ENCODE measurements at places on chromosomes 16 and 17.

GRCh38 chr17:67558740-67559380, 158.9 kb upstream of the NOL11 start:
- no peak for DNase-seq

- peak; percentile 84 for DNase-seq
Observed at GRCh38 chr16:89122322-89122851, 28.7 kb downstream of the ACSF3 start.

GRCh38 chr16:11448796-11449416, 103.6 kb downstream of the RMI2 start:
- DNase-seq: no peak

DNA sequence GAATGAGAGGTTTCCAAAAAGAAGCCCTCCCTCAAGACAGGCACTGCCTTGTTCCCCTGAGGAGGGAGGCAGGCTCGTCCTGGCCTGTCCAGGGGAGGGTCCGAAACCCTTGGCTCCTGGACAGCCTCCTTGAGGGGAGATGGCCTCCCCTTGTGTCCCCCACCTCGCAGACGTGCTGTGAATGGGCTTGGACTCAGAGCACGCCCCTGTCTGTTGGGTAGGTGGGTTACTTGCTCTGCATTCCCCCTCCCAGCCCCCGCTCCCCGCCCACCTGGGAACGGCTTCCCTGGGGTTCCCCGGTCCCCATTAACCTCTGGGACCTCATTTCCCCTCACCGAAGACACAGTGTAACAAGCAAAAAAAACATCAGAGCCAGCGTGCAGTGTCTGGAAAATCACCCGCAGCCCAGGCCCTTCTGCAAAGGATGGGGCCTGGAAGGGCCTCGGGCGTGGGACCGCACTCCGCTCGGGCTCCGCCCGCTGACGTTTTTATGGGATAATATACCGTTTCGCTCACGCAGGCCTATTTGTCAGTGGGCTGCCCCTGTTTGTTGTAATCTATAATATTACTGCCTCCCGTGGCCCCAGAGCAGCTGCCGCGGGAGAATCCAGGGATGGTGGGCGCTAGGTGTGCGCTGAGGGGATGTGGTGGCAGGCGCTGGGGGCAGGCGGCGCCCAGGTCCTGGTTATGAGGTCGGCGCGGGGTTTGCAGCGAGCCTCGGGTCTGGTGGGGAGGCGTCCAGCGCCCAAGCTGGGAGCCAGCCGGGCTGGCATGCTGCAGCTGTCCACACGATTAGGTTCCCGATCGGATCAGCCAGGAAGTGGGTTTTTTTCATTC, 11.1 kb downstream of the BAHCC1 start:
- DNase-seq: no peak

DNA sequence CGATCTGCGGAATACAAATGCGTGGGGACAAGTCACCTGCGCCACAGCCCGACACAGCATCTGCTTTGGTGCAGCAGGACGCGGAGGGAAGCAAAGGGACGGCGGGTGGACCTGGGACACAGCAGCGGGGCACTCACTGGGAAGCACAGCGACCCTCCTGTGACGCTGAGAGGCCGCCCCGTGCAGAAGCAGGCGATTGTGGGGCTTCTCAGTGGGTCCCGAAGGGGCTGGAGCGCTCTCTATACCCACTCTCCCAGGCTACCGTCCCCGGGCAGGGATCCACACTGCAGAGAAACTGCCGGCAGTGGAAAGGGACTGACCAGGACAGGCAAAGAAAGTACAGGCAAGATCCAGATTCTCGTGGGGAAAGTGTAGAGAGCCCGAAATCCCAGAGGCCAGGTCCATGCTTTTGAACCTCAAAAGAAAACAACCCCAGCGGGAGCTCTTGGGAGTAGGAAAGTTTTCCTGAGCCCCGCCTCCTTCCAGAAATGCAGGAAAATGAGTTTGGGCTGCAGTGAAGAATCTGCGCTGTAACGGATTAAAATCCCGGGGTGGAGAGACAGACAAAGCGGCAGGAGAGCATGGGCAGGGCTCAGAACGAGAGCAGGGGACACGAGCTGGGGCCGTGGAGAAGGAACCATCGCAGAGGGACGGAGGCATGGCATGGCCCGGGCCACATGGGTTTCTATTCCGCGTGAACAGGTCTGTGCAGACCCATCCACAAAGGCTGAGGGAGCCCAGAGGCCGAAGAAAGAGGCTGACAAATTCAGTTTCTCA, 12.7 kb downstream of the COX4I1 start:
- DNase-seq: no peak

GRCh38 chr17:40351359-40352236, 12.9 kb downstream of the GJD3 start:
- no peak for DNase-seq

GRCh38 chr17:51860954-51861561, 297.5 kb downstream of the CA10 start:
- DNase-seq: no peak

DNA sequence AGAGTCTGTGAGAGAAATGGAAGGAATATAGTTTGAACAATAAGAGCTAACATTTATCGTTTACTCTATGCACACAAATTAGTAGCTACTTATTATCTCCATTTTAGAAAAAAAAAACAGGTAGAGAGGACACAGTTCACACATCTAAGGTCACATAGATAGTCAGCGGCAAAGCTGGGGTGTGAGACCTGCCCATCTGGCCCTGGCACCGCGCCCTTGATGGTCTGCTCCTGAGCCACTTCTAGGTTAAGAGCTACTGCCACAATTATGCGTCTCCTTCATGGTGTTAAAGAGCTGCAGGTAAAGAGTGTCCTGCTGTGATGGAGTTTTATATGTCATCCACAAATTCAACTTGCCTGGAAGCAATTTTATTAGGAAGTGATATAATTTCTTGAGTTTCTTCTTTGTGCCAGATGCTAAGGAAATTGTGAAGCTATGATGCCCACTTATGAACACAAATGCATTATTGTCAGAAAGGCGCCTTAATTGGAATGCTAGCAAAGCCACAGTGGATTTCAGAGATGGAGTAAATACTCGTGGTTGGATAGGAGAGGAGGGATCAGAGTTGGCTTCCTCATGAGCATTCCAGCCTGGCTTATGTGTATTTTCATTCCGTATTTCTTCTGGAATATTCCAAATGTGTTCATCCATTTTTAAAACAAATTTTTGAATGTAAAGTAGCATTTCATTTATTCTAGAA, 21.3 kb upstream of the MFSD6L start:
- no peak for DNase-seq

DNA sequence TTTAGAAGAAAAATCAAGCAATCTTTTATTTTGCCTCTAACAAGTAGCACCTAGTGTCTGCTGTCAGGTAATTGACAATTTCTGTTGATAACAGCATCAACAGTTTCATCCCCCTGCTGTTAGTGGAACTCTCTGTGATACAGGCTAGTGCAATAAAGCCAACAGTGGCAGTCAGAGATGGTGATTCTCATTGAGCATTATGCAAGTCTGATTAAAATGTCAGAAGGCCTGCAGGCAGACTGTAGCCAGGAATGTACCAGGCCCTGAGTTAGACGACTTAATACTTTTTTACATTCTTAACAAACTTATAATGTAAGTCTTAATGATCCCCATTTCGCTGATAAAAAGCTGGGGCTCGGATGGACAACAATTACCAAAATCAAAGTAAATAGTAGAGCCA, 14.6 kb downstream of the CYLD start:
- DNase-seq: no peak

GRCh38 chr17:75173526-75173925, 9.2 kb downstream of the SUMO2 start:
- no peak for DNase-seq

- DNase-seq: no peak
Observed at GRCh38 chr17:35878361-35878760, 1.8 kb downstream of the CCL5 start.

GRCh38 chr16:81410643-81411293, 33.8 kb upstream of the CMIP start:
- no peak for DNase-seq

- DNase-seq: no peak
Observed at GRCh38 chr16:79810449-79811189, 210.1 kb upstream of the MAF start.

DNA sequence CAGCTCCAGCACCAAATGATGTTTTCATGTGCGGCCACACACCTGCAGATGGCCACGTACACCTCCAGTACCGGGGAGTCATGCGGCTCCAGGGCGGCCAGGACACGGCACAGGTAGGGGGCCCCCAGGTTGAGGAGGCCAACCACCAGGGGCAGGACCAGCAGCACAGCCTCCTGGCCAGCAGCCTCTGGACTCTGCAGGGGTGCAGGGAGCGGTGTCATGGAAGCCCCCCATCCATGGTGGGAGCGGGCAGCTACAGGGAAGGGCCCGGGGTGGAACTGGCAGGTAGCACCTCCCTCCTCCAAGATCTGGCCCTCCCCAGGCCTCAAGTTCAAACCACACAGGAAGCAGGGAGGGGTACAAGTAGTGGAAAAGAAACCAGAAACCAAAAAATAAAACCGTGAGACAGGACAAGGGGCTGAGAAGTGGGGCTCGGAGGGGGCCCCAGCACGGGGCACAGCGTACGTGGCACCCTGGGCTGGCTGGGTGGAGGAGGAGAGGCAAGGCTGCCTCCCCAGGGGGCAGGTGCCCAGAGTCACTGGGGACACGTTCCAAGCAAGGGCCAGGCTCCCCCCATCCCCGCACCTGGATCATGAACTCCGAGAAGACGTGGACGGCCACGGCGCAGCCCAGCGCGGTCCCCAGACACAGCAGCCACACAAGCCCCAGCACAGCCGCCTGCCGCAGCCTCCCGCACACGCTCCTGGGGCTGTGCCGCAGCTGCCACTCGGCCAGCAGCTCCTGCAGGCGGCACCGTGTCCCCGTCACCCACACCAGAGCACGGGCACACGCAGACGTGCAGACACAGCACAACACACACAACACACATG, 7.4 kb downstream of the TMC6 start:
- no peak for DNase-seq

- DNase-seq: no peak
Observed at GRCh38 chr16:2092256-2092620, 43.5 kb downstream of the PKD1 start.

DNA sequence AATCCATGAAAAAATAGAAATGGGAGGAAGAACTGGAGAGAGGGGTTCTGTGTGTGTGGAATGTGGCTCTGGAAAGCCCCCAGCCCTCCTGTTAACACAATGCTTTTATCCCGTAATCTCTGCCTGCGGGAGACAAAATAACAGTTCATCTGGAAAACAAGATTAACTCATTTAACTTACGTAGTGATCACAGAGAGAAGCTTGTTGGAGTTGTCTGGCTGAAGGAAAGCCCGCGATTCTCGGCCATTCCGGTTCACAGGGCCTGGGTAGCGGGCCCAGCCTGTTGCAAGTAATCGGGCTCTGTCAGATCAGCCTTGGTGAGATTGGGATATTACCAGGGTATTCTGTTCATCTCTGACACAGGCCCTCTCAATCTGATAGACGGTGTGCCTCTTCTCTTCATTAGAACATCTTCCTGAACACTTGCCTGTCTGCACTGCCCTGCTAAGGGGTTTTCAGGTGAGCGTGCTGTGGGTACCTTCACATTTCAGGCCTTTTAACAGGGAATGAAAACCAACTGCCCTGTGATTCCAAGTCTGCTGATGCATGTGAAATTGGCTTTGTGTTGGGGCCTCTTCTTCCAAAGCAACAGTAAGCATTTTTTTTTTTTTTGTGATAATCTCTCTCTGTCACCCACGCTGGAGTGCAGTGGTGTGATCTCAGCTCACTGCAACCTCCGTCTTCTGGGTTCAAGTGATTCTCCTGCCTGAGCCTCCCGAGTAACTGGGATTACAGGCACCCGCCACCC, 609.9 kb downstream of the WWOX start:
- DNase-seq: no peak

GRCh38 chr16:79150632-79151310, 449.8 kb downstream of the MAF start:
- DNase-seq: no peak

- DNase-seq: no peak
Observed at GRCh38 chr17:35773679-35774425, 13.2 kb downstream of the C17orf50 start.

DNA sequence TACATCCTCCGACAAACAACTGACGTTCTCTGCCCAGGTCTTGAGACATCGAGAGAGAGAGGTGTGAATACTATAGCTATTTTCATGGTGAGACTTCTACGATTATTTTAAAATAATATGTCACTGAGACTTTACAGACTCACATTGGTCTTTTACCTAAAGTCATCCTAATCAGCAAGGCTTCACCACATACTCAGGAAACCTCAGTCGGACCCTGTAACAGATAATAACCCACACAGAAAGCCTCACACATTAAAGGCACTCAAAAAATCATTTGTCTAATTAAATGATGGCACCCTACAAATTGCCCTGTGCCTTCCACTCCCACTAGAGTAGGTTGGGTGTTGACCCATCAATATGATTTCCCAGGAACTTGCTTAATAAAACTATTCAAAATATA, 19.8 kb upstream of the SLC39A11 start:
- DNase-seq: no peak

DNA sequence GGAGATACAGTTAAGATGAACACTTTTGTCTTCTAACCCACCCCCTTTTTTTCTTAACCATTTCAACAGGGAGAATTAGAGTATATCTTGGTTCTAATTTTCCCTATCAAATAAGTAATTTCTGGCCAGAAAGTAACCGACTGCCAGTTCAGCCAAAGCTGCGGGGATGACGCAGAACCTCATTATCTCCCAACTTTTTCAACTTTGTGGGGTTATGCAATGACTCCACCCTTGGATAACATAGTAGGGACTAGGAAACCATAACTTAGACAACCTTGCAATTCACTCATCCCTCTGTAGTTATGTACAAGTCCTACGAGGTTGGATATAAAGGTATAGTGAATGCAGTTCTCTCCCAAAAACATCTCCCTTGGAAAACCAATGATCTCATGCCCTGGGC, 184.0 kb downstream of the ZNF18 start:
- no peak for DNase-seq

DNA sequence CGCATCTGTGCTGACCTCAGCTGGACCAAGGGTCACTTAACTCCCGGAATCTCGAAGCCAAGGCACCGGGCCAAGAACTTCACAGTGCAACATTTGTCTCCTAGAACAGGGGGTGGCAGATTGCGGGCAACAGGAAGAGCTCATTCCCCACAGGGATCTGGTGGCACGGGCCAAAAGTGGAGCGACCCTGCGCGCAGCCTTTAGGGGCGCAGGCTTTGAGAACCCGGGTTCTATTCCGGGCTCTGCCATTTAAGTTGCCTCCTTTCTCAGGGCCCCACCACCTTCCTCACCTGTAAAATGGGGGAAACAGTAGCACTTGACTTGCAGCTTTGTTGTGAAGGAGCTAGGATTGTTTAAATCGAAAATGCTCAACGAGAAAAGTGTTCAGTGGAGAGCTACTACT, 651 bp downstream of the SHMT1 start:
- DNase-seq: no peak

Measured in NCI-H2107 (cell line).